Karpas-422 (cell line): ENCODE measurements at places on chromosomes 1 and 21. TPM values are rescaled to one million over a fixed set of nuclear protein-coding genes. Genes with fewer than 3 reads are reported as not detected.

GRCh38 chr1:159970932-159971342 is 16.9 kb upstream of the SLAMF9 start:
- no peak for DNase-seq

GRCh38 chr21:24561291-24561690 is 1046.0 kb downstream of the MRPL39 start:
- no peak for DNase-seq

GRCh38 chr1:157490467-157491165 is 61.7 kb downstream of the FCRL5 start:
- peak; percentile 89 for DNase-seq

DNA sequence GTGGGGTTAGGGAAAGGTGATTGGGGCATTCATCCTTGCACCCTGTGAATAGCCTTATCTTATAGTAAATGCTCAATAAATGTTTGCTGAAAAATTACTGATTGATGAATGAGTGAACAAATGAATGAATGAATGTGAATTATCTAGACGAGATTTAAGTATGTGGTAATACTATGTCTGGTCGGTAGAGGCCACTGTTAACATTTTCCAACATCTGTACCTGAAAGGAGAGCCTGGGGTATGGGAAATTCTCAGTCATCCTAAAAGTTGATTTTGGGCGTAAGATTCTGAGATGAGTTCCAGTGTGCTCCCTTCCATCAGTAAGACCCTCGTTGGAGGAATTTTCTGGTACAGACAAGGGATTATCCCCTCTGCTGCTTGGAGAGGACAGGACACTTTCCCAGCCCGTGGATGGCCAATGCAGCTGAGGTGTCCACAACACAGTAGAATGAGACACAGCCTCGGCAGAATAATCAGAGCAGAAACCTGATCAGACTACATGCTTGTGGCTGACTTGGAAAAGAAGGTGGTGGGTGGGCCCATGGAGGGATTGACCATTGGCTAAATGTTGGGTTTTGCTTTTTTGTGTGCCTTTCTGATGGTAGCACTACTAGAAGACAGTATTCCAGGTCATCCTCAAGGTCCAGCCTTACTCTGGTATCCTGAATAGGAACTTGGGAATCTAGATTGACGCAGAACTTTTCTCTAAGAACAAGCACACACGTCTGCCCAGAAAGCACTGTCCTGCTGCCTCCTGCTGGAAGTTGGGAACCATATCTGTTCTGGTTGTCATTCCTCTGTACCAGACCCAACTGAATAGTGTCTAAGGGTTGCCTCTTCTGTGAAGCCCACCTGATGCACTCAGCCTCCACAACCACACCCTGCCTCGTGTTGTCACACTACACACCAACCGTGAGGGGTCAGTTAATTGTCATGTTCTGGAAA is 262.0 kb downstream of the TNR start:
- DNase-seq = peak; percentile 59

- DNase-seq = no peak
Observed at GRCh38 chr1:154453574-154454352, 48.3 kb upstream of the TDRD10 start.

TMEM61 gene
- total RNA-seq = not detected in 2 replicates
